ENCODE measurements at places on chromosomes 16 and 17.

- DNase-seq = no peak
These were observed 169.8 kb downstream of the PITPNC1 start for GRCh38 chr17:67546578-67547527.

DNA sequence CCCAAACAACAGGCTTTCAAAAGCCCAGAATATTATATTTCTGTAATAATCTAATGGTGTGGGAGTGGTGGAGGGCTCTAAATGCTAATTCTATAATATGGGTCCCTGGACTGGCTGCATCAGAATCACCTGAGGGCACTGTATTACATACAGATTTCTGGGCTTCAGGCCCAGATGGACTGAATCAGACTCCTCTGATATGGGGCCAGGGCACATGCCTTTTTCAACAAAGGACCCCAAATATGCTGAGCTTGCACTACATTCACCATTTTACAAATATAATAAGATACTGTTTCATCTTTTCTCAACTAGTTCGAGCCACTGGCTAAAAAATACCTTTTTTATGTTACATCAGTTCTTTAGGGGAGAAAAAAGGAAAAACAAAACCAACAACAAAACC is 309.7 kb downstream of the MAP2K6 start:
- no peak for DNase-seq

DNA sequence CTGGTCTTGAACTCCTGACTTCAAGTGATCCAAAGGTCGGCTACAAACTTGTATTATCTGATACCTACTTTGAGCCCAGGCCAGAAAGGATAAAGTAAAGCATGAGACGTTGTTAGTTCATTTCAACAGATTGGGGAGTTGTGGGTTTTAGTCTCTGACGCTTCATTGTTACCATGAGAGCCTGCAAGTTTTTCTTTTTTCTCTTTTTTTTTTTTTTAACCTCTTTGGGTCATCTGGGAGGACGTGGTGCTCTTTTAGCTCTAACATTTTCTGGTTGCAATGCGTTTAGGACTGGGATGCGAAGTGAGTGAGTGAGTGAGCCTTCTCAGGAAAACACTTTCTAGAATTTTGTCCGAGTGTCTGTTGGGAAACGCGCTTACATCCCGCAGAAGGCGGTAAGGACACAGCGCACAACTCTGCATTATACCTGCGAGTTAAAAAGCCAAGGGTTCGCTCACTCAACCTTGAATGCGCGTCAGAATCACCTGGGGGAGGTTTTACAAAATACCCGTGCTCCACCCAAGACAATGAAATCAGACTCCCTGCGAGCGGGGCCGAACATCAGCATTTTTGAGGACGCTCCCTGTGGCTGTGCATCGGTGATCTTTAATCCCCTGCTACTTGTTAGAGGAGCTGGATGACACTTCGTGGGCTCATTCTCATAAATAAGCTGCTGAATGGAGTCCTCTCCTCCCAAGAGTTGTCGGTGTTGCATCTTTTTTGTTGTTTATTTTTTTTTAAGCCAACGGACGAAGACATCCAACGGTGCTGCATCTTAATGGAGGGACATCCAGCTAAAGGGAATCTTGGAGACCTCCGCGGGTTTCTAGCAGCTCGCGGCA is 629 bp upstream of the RNF135 start:
- peak; percentile 10 for DNase-seq

GRCh38 chr17:44115585-44116415 is 7.6 kb downstream of the HDAC5 start:
- no peak for DNase-seq

DNA sequence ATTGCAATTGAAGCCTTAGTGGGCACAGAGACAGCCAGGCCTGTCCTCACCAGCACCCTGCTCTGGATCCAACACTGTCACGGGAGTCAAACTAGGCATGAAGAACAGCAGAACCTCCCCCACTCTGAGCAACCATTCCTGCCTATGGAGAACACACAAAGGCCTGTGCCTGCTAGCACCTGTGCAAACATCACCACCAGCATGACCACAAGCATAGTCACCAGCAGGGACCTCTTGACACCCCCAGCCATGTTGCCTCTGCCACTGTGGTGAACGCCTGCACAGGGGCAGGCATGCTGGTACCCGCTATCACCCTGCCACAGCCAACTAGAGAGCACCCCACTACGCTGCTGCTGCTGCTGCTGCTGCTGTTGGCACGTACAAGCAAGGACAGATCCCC is 51.7 kb downstream of the CMC2 start:
- no peak for DNase-seq

- no peak for DNase-seq
These were observed 23.1 kb downstream of the MPHOSPH6 start for GRCh38 chr16:82146957-82147356.

DNA sequence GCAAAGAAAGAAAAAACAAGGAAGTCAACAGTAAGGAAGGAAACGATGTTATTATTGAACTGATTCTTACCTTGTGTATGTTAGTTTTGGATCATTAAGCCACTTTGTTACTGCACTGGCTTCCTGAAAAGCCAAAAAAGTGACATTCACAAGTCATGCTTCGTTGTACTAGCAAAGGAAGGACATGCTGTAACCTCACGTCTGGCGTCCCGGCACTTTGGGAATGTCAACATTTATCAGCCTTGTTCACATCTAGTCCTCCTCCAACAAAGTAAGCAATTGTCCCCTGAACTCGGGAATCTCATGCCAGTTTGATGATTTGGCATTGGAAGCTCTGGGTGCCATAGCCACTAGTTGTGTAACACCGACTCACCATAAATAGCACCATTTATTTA is 731 bp upstream of the MKS1 start:
- no peak for DNase-seq

DNA sequence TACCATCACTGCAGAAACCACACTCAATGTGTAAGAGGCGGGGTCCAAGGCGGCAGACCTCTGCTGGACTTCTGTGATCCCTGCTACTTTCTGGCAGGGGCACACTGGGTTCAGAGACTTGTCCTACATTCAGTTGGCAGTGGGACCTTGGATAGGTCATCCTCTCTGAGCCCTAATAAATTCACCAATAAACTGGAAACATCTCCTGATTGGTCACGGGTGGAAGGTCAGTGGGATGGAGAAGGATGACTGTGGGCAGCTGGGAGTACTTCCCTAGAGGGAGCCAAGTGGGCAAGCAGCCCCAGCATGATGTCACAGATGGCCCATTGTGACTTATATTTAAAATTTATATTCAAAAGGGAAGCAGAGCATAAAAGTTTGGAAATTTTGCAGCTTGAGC is 49.7 kb downstream of the RNF112 start:
- no peak for DNase-seq

DNA sequence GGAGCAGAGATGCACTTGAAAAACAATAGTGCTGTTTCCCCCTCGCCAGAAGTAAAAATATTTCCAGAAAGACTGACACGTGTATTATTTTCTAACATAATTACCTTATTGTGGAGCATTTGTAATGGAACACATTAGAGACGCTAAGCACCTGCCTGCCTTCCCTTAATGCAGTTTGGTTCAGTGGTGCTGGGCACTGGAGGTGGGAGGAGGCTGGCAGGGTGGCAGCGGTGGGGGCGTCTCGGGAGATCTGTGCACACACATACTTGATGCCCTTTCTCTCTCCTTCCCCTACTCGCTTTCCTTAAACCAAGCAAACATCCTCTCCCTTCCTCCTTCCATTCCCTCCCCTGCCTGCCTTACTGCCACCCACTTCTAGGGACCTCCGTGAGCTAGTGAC is 156.6 kb upstream of the SDK2 start:
- DNase-seq = no peak

GRCh38 chr16:695355-696089 is 5.3 kb upstream of the WDR24 start:
- DNase-seq = peak; percentile 57

DNA sequence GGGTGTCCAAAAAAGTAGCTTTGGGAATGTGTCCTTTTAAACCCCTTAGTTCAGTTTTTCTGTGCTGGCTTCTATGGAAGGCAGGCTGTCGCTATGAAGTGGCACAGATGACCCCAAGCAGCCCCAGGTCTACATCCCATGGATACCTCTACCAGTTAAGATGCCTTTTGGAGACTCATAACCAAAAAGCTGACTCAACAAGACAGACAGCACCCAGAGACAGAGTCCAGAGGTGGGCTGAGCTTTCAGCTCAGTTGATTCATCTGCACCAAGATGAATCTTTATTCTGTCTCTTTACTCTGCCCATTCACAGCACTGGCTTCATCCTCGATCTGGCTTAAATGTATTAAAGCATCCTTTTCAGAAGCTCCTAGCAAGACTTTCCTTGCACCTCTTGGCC is 29.8 kb upstream of the RBBP6 start:
- DNase-seq = no peak

DNA sequence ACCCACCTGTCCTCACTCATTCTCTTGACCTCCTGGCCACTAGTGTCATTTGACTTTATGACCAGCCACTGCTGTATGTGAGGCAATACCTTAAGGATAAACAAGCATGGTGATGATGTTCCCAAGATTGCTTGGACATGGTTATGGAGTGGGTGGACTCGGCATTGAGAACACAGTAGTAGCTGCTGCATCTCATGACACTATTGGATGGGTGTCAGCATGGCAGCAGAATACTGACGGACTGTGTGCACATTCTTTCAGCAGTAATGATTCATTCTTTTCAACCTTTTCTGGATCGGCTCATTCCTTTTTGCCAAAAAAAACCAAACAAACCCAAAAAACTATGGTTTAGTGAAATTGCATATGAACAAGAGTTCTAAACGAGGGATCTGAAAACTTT is 13.5 kb downstream of the SPECC1 start:
- DNase-seq = no peak

GRCh38 chr17:82440469-82440981 is 10.0 kb downstream of the CYBC1 start:
- no peak for DNase-seq

DNA sequence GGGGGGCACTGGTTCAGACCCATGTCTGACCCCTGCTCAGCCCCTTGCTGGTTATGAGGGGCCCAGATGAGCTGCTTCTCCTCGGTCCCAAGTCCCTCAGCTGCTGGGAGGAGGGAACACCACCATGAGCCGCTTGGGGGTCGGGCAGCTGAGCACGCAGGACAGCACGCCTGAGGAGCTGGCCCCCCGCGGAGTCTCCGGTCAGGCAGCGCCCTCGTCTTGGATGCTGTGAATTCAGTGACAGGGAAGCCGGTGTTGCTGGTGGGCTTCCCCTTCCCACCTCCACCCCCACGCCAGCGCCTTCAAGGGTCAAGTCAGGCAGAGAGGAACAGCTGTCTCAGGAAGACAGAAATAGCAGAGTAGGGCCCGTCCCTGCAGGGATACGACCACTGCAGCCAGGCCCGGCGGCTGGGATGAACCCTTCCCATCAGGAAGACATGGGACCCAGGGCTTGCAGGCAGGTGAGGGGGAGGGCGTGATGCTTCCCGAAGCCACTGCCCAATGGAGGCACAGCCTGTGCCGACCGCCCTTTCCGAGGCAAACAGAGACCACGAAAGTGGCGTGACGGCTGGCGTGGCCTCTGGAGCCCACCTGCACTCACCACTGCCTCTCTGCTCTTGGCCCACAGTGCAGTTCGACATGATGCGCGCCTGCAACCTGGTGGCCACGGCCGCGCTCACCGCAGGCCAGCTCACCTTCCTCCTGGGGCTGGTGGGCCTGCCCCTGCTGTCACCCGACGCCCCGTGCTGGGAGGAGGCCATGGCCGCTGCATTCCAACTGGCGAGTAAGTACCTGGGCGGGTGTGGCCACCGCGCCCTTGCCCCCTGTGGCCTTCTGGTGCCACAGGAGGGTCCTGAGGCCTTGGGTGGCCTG is 8.1 kb downstream of the TMEM204 start:
- DNase-seq = no peak

GRCh38 chr16:83206426-83206825 is 579.7 kb downstream of the CDH13 start:
- no peak for DNase-seq

DNA sequence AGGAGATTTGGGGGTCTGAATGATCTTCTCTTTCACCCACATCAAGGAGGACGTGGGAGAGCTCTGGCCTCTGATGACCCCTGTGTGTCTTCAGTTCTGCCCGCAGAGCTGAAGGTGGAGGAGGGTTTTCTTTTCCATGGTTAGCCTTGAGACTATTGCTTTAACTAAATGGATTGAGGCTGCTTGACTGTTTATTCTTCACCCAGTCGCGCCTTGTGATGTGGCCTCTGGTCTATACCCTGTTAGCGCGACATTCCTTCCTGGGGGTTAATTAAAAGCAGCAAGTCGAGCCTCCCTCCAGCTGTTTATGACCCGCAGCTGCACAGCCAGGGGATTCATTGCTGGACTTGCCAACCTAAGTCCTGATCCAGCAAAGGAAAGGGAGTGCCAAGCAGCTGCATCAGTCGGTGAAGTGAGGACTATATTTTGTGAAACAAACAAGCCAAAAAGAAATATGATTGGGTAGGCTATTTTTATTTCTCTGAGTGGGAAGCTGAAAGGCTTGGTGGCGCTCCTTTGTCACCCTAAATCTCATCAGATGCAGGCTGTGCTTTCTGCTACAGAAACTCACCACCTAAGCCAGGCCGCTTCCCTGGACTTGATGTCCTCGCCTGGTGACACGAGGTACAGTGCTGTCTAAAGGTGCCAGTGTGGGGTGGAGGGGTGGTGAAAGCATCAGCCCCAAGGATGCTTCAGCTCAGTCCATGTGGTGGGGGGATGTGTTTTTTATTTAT is 11.0 kb upstream of the SEC14L1 start:
- DNase-seq = no peak

DNA sequence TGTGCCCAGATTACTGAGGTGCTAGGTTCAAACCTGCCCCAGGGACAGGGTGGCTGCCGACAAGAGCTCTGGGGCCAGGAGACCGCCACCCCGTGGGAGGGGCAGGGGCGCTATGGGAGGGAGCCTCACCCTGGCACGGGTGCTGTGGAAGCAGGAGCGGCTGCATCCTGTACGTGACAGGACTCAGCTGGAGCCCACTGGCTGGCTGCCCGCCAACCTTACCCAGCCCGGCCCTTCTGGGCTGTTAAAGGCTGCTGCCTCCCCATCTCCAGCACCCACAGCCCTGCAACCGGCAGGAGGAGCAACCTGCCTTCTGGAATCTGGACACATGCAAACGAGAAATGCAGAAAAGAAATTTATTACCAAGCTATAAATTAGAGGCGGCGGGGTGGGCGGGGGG is 11.2 kb downstream of the PAM16 start:
- no peak for DNase-seq

DNA sequence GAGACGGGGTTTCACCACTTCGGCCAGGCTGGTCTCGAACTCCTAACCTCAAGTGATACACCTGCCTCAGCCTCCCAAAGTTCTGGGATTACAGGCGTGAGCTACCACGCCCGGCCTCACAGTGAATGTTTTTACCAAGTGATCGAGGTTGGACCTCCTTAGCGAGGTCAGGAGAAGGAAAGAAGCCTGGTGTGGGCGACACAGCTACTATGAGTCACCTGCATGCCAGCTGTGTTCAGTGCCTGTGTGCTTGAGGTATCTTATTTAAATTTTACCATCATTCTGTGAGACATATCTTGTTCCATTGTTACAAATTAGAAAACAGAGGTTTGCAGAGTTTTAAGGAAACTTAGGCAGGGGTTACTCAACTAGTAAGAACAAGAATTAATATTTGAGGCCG is 174.8 kb upstream of the DYNLRB2 start:
- DNase-seq = no peak

GRCh38 chr16:86517652-86518258 is 7.4 kb downstream of the FOXF1 start:
- DNase-seq = no peak

- no peak for DNase-seq
These were observed 99.4 kb upstream of the CACNG3 start for GRCh38 chr16:24156777-24157176.
